ENCODE measurements at places on chromosomes 6 and 20.
A peak's percentile ranks its signal among the peaks of the same experiment; 100 is the strongest.

- no peak for DNase-seq
These were observed 41.5 kb downstream of the BEND6 start for GRCh38 chr6:56996401-56996800.

GRCh38 chr6:97066056-97066455, 141.5 kb downstream of the KLHL32 start:
- no peak for DNase-seq

GRCh38 chr6:143271024-143271423, 179.5 kb downstream of the ADAT2 start:
- peak; percentile 76 for DNase-seq

GRCh38 chr6:22807261-22807660, 237.9 kb downstream of the HDGFL1 start:
- DNase-seq, result no peak

DNA sequence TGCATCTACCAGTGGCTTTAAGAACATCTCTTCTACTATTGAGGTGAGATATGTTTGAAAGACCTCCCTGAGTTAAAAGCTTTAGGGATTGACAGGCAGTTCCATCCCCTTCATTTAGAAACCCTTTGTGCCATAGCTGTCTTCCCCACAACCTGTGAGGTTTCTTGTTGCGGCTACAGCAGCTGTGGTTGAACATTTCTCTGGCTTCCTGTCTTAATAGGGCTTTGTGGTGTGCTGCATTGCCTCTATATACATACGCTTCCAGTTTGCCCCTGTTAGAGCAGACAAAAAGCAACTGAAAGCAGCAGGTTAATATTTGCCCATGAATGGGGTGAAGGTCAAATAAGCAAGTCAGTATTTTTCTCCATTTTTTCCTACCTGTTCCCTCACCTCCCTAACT, 210.2 kb downstream of the TMEM200A start:
- no peak for DNase-seq

- DNase-seq, result peak; percentile 91
These were observed 45.1 kb upstream of the NEDD9 start for GRCh38 chr6:11277275-11278206.

GRCh38 chr6:107421696-107422256, 37.6 kb downstream of the PDSS2 start:
- no peak for DNase-seq

GRCh38 chr6:166477647-166478365, 95.1 kb upstream of the MPC1 start:
- peak; percentile 31 for DNase-seq

DNA sequence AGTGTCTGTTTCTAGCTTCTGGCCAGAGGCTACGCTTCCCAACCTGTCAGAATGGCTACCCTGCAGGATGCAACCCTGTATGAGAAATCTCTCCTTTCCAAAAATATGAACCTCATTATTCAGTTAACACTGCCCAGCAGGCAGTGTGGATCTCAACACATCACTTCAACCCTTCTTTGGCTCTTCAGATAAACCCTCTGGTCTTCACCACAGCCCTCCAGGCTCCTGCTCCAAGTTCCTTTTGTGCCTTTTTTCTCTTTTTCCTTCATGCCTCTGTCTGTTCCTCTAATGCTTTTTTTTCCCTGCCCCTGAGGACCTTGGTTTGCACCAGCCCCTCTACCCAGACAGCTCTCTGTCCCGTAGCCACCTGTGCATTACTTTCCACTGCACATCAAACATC, 207.4 kb downstream of the MYLK4 start:
- no peak for DNase-seq

DNA sequence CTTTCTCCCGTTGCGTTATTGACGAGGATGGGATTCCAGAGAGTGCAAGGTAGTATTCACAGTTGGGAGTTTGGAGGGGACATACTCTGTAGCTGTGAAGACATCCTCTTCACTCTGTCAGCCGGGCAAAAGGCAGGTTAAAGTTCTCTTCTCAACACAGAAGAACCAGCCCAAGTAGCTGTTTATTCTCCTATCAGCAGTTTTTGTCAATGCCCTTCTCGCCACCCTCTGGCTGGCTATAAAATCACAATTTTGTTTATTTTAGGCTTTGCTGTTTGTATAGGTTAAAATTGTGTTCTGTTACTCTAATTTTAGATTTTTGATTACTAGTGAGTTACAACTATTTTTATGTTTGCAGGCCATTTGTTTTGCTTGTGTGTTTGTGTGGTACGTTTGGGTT, 37.9 kb upstream of the MAS1 start:
- DNase-seq, result peak; percentile 53

DNA sequence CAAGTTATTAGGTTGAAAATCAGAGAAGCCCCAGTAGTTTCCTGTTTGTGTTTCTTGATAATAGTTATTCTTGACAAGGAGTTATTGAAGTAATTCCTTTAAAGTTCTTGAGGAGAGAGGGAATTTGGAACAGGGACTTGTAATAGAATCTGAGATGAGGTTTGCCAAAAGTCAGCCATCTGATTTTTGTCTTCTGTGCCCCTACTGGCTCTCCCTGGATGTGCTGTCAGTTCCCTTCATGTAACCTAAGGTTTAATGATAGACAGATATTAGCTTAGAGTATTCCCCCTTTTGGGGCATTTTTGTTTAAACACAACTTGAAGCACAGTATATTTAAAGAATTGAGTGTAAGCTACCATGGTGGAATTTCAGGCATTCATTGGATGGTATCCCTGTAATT, 71.4 kb downstream of the CARMIL1 start:
- DNase-seq, result no peak

DNA sequence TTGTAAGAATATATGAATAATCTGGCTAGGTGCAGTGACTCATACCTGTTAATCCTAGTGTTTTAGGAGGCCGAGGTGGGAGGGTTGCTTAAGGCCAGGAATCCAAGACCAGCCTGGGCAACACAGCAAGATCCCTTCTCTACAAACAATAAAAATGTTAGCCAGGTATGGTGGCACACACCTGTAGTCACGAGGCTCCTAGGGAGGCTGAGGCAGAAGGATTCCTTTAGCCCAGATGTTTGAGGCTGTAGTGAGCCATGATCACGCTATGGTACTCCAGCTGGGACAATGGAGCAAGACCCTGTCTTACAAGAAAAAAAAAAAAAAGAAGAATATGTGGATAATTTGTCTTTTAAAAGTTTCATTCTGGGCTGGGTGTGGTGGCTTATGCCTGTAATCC, 75.4 kb downstream of the SH3BGRL2 start:
- DNase-seq, result no peak

GRCh38 chr20:51005214-51005613, 17.7 kb downstream of the KCNG1 start:
- no peak for DNase-seq

- DNase-seq, result no peak
These were observed 12.0 kb upstream of the GATA5 start for GRCh38 chr20:62487561-62488354.

GRCh38 chr6:47076422-47077344, 34.6 kb upstream of the ADGRF1 start:
- peak; percentile 58 for DNase-seq

Measured in cardiac fibroblast (primary cell).